ENCODE measurements at places on chromosomes 11 and 22. TPM values are rescaled to one million over a fixed set of nuclear protein-coding genes. Genes with fewer than 3 reads are reported as not detected.

Gene BTBD18
- total RNA-seq: not detected

Gene C11orf65
- 0.35 TPM for total RNA-seq

Gene GLYATL2
- total RNA-seq: not detected

Gene GDPD4
- total RNA-seq: not detected

Gene ZC3H7B
- 39.3 TPM for total RNA-seq

Gene TBC1D10A
- 6.9 TPM for total RNA-seq

Gene CAVIN3
- total RNA-seq: 199 TPM

Gene DERL3
- total RNA-seq: 0.23 TPM

Gene OR4D11
- not detected for total RNA-seq

Gene MYBPC3
- not detected for total RNA-seq

Gene SPINDOC
- total RNA-seq: 6.7 TPM

Gene KLHL35
- total RNA-seq: 3.3 TPM
